ENCODE measurements at places on chromosomes 11 and 22. TPM values are rescaled to one million over a fixed set of nuclear protein-coding genes. Genes with fewer than 3 reads are reported as not detected.

DNA sequence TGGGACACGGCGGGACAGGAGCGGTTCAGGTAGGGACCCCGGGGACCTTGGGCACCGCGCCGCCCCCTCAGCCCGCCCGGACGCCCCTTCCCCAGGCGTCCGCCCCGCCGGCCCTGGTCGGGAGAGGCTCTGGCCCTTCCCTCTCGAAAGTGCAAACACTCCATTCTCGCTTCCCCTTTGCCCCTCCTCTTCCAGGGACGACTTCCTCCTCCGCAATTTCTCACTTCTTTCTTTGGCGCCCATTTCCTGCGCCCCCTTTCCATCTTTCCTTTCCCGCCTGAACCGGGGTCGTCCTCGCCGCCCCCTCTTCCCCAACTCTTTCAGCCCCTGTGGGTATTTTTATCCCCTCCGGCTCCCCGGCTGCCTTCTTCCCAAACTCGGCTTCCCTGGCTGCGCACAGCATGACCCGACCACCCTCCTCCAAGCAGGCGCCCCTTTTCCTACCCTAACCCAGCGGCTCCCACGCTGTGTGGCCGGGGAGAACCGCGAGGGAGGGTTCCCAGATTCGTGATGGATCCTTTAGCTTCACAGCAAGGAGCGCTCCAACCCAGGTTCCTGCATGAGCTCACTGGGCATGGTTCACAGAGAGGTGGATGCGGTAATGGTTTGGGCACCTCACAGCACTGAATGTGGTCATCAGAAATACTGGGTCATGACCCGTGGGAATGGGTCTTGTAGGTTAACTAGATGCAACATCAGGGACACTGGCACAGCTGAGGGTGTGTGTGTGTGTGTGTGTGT, 689 bp downstream of the RAB39A start:
- peaks cover 16% of the 10 kb centered on the region for H3K27me3 ChIP-seq
- H3K4me1 ChIP-seq: peaks cover 17% of the 10 kb centered on the region
- no peaks in the 10 kb centered on the region for H3K36me3 ChIP-seq
- DNase-seq: no peak
- no peak overlapping the region for H3K27ac ChIP-seq

DNA sequence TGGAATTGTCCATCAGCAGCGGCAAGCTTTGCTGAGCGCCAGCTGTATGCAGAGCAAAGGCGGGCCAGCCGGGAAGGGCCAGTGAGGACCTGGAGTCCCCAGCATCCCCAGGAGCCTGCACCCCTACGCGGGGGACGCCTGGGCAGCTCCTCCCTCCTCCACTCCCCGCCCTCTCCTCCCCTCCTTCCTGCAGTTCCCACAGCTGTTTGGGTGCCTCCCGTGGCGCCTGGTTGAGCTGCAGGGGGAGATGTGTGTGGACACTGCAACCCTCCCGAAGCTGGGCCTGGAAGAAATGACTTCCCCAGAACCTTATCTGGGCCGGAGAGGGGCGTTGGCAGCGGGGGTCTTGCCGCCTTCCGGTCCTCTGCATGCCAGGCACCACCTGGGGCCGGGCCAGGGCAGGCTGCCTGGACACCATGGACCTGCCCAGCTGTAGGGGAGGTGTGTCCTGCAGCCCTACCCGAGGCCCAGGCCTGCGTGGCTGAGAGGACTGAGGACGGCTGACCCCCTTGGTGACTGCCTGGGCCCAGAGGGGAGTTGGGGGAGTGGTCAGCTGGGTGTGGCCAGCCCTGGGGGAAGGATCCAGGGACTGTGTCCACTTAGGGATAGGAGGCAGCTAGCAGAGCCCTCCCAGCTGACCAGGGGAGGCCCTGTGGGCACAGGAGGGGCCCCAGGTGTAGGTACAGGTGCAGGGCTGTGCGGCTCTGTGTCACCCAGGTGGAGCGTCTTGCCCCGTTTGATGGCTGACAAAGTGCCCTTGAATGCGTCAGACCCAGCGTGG, 16.8 kb upstream of the MUC6 start:
- H3K27ac ChIP-seq: no peak overlapping the region
- H3K4me1 ChIP-seq: peaks cover 22% of the 10 kb centered on the region
- H3K27me3 ChIP-seq: no peaks in the 10 kb centered on the region
- DNase-seq: no peak
- no peak overlapping the region for H3K4me3 ChIP-seq

DNA sequence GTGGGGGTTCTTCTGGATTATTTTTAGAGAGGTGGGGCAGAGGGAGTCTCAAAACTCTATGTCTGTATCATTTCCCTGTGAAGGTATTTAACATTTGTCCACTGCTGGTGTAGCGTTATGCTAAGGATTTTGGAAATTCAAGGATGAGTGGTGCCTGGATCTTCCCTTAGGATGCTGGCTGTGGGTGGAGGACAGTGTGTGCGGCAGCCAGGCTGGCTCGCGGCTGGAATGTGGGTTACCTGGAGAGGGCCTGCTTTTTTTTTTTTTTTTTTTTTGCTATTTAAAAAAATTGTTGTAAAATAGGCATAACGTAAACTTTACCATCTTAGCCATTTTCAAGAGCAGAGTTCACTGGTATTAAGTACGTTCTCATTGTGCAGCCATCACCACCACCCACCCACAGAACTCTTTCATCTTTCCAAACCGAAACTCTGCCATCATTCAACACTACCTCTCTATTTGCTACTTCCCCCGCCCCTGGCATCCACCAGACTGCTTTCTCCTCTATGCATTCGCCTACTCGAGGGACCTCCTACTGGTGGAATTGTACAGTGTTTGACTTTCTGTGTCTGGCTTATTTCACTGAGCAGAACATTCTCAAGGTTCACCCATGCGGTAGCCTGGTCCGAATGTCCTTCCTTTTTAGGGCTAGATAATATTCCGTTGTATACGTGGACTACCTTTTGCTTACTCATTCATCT, 67.1 kb downstream of the PARVB start:
- H3K4me1 ChIP-seq: peaks cover 31% of the 10 kb centered on the region
- no peaks in the 10 kb centered on the region for H3K27me3 ChIP-seq
- no peak overlapping the region for H3K27ac ChIP-seq
- H3K36me3 ChIP-seq: peaks cover 22% of the 10 kb centered on the region
- DNase-seq: no peak
- H3K4me3 ChIP-seq: no peak overlapping the region

DNA sequence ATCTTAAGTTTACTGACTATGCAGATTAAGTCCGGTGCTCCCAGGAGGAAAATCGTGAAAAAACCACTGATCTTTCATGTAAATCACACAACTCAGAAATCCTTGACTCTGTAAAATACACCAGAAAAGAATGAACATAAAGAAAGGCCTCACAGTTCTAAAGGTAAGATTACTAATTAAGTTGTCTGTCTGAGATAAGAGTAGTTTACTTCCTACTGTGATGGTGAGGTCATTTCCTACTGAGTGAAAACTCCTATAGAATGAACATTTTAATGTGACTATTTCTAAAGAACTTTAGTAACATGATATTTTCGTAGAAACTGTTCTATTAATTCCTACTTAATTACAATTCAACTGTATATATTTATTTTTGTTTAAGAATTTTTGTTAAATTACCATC, 774.4 kb upstream of the CHORDC1 start:
- H3K4me3 ChIP-seq: no peak overlapping the region
- no peak for DNase-seq
- no peaks in the 10 kb centered on the region for H3K36me3 ChIP-seq
- no peak overlapping the region for H3K27ac ChIP-seq
- H3K27me3 ChIP-seq: no peaks in the 10 kb centered on the region
- no peaks in the 10 kb centered on the region for H3K4me1 ChIP-seq

The MPPED2 gene
- 1.1 TPM for total RNA-seq

The ASCL3 gene
- not detected for total RNA-seq
